ENCODE measurements at places on chromosomes 16 and 17.
A peak's percentile ranks its signal among the peaks of the same experiment; 100 is the strongest.

DNA sequence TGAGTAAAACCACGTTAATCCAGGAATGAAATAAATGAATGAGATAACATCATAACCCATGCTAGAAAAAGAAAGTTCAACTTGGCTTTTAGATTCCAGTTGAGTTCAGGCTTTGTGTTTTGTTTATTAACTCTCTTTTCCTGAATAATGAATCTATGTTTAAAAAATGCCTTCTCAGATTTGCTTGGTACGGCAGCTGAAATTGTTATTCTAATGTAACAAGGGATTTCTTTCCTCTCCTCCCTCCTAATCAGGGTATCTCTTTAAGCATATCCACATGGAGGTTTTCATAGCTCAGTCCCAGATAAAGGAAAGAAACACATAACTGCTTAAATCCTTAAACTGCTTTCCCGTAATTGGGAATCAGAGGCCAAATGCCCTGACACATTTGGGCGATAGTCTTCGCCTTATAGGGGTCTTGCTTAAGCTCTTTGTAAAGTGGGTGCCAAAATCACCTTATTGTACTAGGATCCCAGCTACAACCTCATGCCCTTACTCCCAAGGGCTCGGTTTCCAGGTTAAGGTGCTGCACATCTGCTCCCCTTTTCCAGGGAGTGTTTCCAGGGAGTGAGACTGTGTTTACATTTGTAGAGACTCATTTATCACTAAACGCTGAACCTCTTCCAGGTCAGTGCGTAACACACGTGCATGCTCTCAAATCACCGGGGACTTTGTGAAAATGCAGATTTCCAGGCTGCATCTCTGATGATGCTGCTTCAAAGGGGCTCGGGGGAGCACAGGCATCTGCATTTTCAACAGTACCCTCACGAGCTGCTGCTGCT is 142.8 kb upstream of the FOXF1 start:
- no peak for DNase-seq

DNA sequence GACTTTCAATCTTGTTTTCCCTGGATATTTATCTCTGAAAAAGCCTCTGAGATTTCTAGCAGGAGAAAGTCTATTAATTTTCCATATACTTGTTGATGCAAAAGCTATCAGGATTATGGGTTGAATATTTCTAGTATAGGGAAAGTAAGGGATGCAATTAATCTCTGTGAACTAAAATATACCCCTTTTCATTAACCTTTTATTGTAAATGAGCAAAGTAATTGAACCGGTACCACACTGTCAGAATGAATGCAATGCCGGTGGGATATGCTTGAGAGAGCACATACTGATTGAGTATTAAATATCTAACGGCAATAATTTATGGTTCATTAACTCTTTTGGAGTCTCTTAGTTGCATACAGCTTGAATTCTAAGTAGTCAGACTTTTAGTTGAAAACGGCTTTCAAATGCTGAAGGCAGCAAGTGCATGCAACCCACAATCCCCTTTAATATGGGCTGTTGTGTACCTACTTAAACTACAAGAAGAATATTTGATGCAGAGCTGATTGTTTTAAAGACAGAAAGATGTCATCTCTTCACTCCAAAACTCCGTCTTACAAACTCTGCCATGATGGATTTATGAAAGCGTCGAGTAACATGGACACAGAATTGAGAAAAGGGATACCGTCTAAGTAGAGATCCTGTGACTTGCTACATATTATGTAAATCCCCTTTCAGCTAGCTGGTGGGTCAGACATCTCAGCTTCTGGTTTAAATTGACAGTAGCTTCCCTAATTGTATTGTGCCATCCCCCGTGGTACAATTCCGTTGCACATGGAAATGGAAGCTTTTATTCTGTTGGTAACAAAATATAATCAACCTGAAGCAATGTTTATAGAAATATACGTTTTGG is 141.3 kb upstream of the CDH8 start:
- no peak for DNase-seq

- peak; percentile 60 for DNase-seq
Observed at GRCh38 chr16:24685539-24686432, 43.7 kb upstream of the TNRC6A start.

DNA sequence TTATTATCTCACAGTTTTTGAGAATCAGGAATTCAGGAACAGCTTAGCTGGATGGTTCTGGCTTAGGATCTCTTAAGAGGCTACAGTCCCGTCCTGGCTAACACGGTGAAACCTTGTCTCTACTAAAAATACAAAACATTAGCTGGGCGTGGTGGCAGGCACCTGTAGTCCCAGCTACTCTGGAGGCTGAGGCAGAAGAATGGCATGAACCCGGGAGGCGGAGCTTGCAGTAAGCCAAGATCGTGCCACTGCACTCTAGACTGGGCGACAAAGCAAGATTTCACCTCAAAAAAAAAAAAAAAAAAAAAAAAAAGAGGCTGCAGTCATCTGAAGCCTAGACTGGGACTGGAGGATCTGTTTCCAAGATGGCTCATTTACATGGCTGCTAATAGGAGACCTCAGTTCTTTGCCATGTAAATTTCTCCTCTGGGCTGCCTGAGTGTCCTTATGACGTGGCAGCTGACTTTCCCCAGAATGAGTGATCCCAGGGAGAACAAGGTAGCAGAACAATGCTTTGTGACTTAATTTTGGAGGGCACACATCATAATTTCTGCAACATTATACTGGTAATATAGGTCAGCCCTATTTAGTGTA is 95.8 kb upstream of the CORO6 start:
- no peak for DNase-seq

DNA sequence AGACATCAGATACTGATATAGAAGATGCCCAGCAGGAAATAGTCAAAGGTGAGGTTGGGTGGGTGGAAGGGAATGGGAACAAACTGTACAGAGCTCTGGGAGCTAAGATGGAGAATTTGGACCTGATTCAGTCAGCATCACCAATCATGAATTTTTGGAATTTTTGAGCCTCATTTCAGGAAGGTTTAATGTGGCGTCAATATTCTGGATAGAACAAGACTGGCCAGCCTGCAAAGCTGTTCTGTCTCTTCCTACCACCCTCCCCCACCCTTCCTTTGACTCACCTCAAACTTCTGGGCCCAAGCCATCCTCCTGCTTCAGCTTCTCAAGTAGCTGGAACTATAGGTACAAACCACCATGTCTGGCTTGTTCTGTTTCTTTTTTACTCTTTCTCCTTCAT is 32.6 kb downstream of the CTCF start:
- no peak for DNase-seq
